Effector memory CD8-positive, alpha-beta T cell (primary cell): ENCODE measurements at places on chromosomes 6 and 20.

DNA sequence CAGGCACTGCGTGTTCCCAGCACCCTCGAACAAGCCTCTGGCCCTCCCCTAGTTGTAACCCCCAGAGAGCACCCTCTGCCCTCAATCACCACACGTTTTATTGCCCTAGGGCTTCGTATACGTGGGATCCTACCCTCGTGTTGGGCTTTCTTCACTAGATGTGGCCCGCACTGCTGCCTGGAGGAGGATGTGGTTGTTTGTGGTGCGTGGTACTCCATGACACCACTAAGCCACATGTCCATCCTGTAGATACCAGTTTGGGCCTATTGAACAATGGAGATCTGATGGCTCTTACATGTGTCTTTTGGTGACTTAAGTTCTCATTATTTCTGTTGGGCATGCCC is 17.0 kb downstream of the SLC2A4RG start:
- peak overlapping the region; percentile 68 for H3K4me3 ChIP-seq
- no peaks in the 10 kb centered on the region for H3K27me3 ChIP-seq
- H3K4me1 ChIP-seq: peaks cover 30% of the 10 kb centered on the region
- H3K36me3 ChIP-seq: peaks cover 3% of the 10 kb centered on the region
- H3K27ac ChIP-seq: peak overlapping the region; percentile 33
- DNase-seq: peak; percentile 31

DNA sequence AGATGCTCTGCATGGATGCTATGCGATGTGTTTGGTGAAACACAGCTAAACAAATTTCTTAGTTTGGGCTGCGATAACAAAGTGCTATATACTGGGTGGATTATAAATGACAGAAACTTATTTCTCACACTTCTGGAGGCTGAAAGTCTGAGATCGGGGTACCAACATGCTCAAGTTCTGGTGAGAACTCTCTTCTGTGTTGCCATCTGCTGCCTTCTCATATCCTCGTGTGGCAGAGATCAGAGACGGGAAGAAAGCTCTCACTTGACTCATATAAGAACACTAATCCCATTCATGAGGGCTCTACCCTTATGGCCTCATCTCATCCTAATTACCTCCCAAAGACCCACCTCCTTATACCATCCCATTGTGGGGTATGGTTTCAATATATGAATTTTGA is 162.0 kb upstream of the DTNBP1 start:
- no peak overlapping the region for H3K27ac ChIP-seq
- H3K4me1 ChIP-seq: no peaks in the 10 kb centered on the region
- H3K36me3 ChIP-seq: peaks cover 3% of the 10 kb centered on the region
- peaks cover 31% of the 10 kb centered on the region for H3K27me3 ChIP-seq
- no peak for DNase-seq

- peaks cover 3% of the 10 kb centered on the region for H3K4me1 ChIP-seq
- H3K27me3 ChIP-seq: no peaks in the 10 kb centered on the region
- no peak overlapping the region for H3K4me3 ChIP-seq
- DNase-seq: no peak
Measured at GRCh38 chr6:30836957-30837356, 47.4 kb upstream of the DDR1 start.

DNA sequence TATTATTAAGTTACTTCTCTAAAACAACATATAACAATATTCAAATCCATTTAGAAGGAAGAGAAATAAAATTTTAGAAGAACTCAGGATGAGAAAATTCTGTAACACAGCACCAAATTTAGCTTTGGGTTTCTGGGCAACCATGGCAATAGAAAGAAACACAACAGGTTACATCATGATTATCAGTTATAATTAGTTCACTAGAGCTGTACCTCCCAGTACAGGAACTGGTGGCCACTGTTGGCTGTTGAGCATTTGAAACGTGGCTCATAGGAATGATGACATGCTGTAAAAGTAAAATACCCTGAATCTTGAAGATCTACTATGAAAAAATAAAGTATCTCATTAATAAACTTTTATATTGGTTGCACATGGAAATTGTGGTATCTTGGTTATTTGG is 23.7 kb upstream of the MAP3K4 start:
- no peaks in the 10 kb centered on the region for H3K36me3 ChIP-seq
- H3K27ac ChIP-seq: no peak overlapping the region
- H3K4me3 ChIP-seq: no peak overlapping the region
- H3K27me3 ChIP-seq: peaks cover 34% of the 10 kb centered on the region

DNA sequence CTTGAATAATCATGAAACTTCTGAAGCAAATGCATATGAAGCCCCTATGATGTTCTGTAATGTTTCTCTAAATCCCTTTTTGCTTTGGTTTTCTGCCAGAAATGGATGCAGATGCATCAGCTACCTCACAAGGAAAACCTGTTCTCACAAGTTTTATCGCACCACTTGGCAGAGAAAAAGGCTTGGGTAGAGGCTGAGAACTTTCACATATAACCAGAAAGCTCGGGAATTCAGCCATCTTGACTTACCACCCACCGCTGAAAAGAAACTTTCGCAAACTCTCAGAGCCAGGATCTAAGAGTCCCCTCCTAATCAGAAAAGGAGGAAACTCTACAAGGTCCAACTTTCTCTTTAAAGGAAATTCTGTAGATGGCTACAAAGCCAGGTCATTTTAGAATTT is 36.2 kb upstream of the ADTRP start:
- H3K4me1 ChIP-seq: no peaks in the 10 kb centered on the region
- H3K4me3 ChIP-seq: no peak overlapping the region
- H3K27me3 ChIP-seq: peaks cover 24% of the 10 kb centered on the region
- no peak for DNase-seq

DNA sequence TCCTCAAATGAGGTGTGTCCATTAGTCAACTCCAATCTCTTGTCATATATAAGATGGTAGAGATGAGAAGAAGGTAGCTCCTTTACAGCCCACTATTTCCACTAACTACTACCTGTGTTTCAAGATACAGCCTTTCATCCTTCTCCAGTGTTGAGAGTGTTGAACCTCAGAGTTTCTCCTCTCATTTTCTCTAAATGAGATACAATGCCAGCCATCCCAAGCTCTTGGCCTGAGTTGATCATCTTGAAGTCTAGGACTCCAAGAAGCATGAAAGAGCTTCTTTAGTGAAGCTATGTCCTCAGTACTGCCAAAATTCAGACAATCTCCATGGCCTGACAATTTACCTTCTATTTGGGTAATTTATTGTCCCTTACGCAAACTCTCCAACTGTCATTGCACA is 548 bp upstream of the HLA-DRA start:
- H3K27ac ChIP-seq: peak overlapping the region; percentile 93
- peaks cover 3% of the 10 kb centered on the region for H3K36me3 ChIP-seq
- DNase-seq: no peak
- peaks cover 9% of the 10 kb centered on the region for H3K4me1 ChIP-seq
- peak overlapping the region; percentile 73 for H3K4me3 ChIP-seq

GRCh38 chr6:74167976-74168375 is 472.0 kb downstream of the CD109 start:
- H3K27ac ChIP-seq: no peak overlapping the region
- H3K36me3 ChIP-seq: no peaks in the 10 kb centered on the region
- no peak for DNase-seq
- H3K4me3 ChIP-seq: no peak overlapping the region
- no peaks in the 10 kb centered on the region for H3K27me3 ChIP-seq
- no peaks in the 10 kb centered on the region for H3K4me1 ChIP-seq
